ENCODE measurements at places on chromosomes 2 and 18.

GRCh38 chr2:149648282-149649030 lies 60.9 kb upstream of the MMADHC start:
- DNase-seq, result peak; percentile 98

GRCh38 chr2:190627448-190628412 lies 21.2 kb upstream of the NAB1 start:
- peak; percentile 19 for DNase-seq

DNA sequence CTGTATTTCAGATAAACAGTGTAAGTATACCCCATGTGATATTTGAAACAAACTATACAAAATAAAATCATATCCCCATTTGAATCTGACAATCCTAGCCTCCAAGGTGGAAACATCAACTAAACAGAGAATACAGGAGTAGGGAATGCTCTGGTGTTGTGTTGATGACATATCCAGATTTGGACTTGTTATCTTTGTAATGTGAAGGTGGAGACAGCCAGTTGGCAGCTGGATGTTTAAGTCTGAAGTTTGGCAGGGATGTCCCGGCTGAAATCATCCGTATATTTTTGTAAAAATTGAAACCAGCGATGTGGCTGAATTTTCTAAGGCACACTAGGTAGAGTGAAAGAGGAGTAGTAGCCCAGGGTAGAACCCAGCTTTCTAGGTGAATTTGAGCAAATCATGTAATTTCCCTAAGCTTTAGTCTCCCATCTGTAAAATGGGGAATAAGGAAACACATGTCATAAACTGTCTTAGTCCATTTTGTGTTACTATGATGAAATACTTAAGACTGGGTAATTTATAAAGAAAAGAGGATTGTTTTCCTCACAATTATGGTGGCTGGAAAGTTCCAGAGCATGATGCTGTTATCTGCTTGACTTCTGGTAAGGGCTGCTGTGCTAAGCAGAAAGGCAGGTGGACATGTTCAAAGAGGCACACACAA lies 246.6 kb upstream of the APCDD1 start:
- no peak for DNase-seq

DNA sequence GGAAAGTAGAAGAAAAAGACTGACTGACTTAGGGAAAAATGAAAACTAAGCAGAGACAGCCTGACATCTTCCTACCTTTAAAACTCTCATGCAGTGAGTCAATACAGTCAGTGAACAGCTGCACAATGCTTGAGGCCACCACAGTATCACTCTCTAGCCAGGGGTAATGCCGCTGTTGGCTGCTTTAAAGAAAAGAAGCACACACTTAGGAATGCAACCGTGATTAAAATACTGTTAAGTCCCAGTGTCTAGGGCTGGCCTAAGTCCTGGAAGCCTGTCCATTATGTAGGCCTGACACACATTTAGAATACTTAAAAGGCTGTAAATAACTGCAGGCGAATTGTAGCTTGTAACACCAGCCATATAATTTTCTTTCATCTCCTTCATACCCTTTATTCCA lies 50.7 kb downstream of the SIGLEC15 start:
- DNase-seq, result no peak

DNA sequence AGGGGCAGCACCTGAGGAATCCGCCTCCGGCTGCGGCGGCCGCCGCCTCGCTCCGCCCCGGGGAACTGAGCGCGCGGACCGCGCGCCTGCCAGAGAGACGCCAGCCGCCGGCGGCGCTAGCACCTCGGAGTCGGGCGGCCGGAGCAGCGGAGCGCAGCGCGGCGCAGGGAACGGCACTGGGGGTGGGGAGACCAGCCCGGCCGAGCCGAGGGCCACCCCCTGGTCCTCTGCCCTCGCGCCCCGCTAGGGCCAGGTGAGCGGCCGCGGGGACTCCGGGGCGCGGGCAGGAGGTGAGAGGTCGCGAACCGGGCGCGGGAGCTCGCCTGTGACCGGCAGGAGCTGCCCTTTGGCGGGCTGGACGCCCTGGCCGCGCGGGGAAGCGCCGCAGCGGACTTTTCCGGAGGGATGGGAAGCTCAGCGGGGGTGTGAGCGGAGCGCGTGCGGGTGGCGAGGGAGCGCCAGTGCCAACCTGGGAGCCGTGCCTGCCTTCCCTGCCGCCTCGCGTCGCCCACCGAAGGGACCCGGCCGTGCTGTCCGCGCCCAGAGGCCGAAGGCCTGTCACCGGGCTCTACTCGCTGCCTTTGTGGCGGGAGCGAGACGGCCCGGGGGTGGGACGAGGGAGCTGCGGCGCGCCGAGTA lies at the start of gene GREB1L:
GREB1L (plus strand) TSS at position 92 of the 639 bp plus-strand sequence. CDS start 141,287 bp downstream, outside the sequence.
- DNase-seq, result peak; percentile 11

DNA sequence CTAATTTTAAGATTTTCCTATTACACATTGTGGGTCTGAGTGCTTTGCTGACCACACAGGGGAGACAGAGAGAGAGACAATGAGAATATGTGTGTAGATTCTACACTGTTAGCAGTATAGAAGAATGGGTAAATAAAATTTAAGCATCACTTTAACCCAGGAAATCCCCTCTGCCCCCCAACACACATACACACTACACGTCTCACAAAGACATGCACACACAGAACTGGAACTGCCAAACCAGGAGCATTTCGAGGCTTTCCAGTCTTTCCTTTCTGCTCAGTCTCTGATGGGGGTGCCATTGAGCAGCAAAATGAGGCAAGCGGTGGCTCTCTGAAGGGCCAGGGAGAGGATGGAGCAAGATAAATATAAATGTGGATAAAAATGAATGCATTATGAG lies 2.5 kb downstream of the MERTK start:
- peak; percentile 10 for DNase-seq

- peak; percentile 66 for DNase-seq
Observed at GRCh38 chr2:10614939-10615338, 74.8 kb downstream of the NOL10 start.

- no peak for DNase-seq
Observed at GRCh38 chr2:10415048-10415447, 33.1 kb downstream of the ODC1 start.

DNA sequence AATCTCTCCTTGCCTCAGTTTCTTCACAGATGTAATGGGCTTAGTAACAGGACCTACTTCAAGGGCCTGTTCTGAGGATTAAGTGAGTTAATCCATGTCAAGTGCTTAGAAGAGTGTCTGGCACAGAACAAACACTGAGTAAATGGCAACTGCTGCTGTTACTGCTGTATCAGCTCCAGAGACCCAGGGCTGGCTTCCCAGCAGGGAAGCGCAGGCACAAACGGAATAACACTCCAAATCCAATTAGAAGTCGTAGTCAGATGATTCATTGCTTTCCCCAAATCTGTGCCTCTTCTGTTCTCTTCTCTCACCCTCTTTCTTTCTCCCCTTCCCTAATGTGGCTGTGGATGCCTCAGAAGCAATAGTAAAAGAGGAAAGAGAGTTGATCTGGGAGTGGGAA lies 101.1 kb upstream of the FZD7 start:
- no peak for DNase-seq

GRCh38 chr18:24878289-24878688 lies 417.9 kb downstream of the HRH4 start:
- peak; percentile 7 for DNase-seq

DNA sequence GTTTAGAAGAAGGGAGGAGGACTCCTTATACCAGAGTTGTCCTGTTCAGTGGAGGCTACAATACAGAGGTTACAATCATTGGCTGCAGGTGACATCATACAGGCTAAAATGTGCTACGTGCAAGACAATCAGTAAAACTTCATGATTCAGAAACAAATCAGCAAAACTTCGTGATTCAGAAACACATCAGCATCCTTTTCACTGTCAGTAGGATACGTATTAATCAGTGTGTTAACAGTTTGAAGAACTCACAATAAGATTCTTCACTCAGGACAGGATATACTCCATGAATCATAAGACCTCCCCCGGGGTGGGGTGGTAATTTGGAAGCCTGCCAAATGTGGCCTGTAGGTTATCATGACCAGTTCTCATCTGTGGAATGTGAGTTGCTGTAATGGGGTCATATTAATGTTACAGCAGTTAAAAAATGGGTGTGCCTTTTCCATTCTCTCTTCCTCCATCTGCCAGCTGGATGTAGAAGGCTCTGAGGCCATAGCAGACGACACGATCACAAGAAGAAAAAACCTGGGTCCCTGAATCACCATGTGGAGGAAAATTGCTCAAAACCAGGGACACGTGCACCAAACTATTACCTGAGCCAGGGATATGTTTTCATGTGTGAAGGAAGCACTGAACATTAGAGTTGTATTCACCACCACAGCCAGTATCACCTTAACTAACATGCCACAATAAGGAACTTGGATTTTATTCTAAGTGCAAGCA lies 134.8 kb upstream of the CREB1 start:
- peak; percentile 99 for DNase-seq

- DNase-seq, result no peak
Observed at GRCh38 chr2:240931319-240931949, 25.3 kb downstream of the CROCC2 start.

- DNase-seq, result no peak
Observed at GRCh38 chr2:207603486-207603885, 21.7 kb downstream of the METTL21A start.

DNA sequence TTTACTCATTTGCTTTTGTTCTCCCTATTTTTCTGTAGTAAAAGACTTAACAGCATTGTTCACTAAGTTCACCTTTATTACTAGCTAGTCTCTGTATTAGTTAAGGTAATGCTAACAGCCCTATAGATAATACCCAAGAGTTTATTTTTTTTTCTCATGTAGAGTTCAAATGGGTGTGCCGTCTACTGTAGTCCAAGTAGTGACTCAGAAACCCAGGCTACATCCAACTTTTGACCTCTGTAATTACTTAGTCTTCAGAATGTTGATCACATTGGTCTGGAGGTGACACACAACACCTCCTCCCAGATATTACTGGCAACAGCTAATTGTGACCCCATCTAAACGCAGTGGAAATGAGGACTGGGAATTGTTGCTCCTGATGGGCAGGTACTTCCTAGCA lies 7.7 kb downstream of the COQ10B start:
- DNase-seq, result peak; percentile 33

DNA sequence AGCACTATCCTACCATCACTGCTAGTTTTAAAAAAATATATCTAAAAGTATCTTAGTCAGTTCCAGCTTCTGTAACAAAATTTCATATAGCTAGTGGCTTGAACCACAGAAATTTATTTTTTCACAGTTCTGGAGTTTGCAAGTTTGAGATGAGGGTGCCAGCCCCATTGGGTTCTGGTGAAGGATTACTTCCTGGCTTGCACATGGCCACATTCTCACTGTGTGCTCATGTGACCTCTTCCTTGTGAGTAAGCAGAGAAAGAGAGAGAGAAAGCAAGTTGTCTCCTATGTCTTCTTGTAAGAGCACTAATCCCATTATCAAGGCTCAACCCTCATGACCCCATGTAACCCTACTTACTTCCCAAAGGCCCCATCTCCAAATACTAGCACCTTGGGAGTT lies 158.9 kb downstream of the DOK6 start:
- DNase-seq, result no peak

DNA sequence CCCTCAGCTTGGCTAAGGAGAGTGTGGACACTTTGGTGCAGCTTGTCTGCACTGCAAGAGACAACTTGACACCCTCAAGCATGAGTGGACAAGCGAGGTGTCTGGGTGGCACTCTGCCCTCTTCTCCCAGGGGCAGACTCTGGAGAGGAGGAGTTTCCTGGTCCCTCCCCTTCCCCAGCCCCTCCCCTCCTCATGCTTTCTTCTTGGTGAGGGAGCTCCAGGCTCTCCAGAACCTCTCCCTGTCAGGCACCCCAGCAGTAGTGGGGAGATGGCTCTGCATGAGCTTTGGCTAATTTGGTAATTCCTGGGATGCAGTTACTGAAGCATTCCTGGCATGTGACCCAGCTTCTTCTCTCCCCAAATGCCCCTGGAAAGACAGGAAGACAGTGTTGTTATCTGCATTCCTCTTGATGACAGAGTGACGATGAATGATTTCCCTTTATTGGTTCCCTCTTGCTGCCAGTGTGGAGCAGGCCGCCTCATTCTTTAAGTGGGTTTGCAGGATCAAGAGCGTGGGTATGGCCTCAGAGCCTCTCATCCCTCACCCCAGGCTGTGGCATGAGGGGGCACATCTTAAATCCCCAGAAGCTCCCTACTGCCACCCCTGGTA lies 89.2 kb downstream of the STPG4 start:
- peak; percentile 98 for DNase-seq

DNA sequence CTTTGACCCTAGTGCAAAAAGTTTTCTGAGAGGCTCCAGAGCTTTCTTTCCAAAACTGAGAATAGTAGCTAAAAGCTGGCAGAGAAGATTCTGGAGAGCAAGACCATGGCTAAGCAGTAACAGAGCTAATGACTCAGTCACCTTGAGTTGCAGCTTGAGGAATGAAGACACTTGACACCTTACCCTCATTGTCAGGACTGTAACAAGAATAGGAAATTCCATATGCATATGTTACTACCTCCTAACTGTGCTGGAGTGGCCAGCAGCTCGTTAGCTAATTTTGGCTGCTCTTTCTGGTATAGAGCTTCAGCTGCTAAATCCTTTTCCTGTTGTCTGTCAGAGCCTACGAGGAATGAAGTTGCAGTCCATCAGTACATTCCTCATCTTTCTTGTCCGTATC lies 68.6 kb upstream of the LHCGR start:
- no peak for DNase-seq

GRCh38 chr2:173401716-173402326 lies 47.1 kb downstream of the CDCA7 start:
- DNase-seq, result no peak

- DNase-seq, result no peak
Observed at GRCh38 chr2:7281231-7282201, 364.3 kb downstream of the RNF144A start.

DNA sequence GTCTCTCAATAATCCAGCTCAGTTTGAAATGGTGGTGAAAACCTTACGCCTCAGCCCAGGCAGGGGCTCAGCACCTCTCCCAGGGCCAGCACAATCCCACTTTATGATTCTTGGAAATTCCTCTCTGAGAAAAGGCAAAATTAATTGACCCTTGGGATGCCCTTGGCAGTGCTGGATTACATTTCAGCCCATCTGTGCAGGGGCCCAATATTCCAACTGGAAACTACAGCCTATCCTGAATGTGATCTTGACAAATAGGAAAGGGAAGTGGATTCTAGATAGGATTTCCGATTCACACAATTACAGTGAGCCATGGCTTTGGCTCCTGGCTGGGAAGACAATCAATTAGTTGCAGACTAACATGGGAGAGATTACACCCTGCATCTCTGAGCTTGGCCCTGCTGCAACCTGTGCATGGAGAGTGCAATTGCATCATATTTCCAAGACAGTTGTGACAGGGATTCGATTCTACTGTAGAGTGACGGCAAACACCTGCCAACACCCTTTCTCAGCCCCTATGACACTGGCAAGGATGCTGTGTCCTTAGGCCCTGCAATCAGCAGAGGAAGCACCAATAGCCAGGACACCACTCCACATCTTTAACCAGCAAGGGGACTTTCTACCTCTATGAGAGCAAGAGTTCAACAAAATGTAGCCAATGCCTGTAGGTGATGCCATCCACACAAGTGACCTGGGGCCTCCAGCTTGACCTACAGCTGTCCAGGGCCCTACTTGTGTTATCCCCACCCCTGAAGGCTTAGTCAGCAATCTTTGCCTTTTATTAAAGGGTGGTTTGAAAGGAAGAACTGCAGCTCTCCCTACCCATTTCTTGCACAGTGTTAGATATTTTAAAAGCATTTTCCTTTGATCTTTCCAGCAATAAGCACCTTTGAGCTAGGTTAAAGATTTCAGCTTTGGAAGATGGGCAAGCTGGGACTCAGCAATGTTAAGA lies 187.2 kb upstream of the HS6ST1 start:
- no peak for DNase-seq

GRCh38 chr2:12787891-12788801 lies 71.4 kb downstream of the TRIB2 start:
- peak; percentile 83 for DNase-seq

All from HCEC 1CT (cell line).